Type B pancreatic cell (in vitro differentiated cells): ENCODE measurements at places on chromosomes 12 and 14. TPM values are rescaled to one million over a fixed set of nuclear protein-coding genes. Genes with fewer than 3 reads are reported as not detected.

GRCh38 chr12:92504594-92504981 lies 198.2 kb upstream of the PLEKHG7 start:
- DNase-seq, result no peak

DNA sequence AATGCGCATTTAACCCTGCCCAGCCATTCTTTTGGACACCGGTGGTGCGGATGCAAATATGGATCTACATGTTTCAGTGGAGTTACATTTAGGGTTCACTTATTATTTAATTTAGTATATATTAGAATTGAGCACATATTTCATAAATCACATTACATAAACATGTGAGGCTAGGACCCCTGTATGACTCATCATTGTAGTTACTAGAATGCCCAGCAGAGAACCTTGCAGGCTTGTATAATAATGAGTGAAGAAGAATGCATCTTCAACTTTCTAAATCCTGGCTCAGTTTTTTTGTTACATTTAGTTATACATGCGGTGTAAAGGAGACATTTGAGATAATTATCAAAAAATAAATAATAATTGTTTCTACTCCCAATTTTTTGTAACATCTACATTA lies 369.0 kb downstream of the ATP23 start:
- DNase-seq, result no peak

DNA sequence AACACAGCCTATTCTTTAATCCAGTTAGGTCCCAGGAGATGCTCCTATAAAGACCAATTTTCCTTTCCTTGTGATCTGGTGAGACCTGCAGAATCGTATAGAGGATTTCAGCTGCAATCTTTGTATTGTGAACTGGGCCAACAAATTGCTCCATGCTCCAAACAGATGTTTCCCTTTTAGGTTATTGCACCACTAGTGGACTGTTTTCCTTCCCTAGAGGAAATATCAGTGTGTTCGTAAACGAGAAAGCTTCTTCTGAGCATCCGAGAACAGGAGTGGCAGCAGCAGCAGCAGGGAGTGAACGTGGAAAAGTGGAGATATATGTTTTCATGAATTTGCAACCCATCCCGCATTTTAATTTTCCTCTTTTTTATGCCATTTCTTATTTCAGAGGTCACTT lies 344.1 kb upstream of the PDE3A start:
- DNase-seq, result no peak

GRCh38 chr14:72559669-72560255 lies 334.1 kb downstream of the DPF3 start:
- DNase-seq, result no peak

The IL23A gene
- 0.48 and 1.3 TPM in 2 replicates for total RNA-seq

DNA sequence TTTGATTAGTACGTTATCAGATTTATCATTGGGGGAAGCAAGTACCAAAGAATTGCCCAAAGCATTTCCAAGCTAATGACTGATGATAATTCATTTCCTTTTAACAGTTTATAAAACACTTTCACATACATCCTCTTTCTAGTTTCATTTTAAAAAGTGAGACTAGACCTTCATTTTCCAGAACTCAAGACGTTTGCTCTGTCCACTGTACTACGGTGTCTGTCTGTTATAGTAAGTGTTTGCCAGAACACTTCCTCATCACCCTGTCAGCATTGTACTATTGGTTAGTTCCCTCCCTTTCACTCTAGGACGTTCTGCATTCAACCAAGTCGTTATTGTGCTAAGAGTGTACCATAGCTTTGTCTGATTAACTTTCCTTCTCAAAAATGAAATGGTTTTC lies 81.7 kb upstream of the TMEM263 start:
- DNase-seq, result no peak
